Iris pigment epithelial cell (primary cell): ENCODE measurements at places on chromosomes 1 and 21.
A peak's percentile ranks its signal among the peaks of the same experiment; 100 is the strongest.

DNA sequence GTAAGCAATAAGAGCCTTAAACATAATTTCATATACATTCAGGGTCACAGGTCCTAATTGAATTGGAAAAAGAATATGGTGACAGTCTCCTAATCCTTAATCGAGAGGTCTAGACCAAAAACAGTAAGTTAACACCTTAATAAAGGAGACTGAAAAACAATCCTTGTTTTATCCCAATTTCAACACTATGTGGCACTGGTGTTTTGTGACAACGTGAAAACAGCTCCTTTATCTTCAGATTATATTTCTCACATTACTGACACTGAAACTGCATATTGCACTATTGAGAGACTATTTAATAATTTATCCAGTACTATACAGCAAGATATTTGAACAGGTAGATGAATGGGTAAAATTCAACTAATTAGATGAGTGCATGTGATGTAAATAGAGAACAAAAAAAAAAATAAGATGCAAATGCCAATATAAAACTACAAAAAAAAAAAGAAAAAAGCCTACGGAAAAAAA, 34.1 kb downstream of the TP53BP2 start:
- peak; percentile 49 for DNase-seq

GRCh38 chr1:154760469-154760933, 109.6 kb downstream of the KCNN3 start:
- DNase-seq = no peak

- peak; percentile 70 for DNase-seq
These were observed 46.4 kb upstream of the TSPAN2 start for GRCh38 chr1:115135681-115136080.

GRCh38 chr1:206793620-206794019, 21.3 kb upstream of the IL10 start:
- no peak for DNase-seq

GRCh38 chr1:89632657-89633247, at the start of gene LRRC8C:
Gene LRRC8C, plus strand, starts transcription at chr1:89633120. Its CDS starts 53,354 bp downstream, at chr1:89686474.
- DNase-seq = peak; percentile 76

- DNase-seq = no peak
These were observed 58.0 kb downstream of the MEGF6 start for GRCh38 chr1:3553166-3553939.

DNA sequence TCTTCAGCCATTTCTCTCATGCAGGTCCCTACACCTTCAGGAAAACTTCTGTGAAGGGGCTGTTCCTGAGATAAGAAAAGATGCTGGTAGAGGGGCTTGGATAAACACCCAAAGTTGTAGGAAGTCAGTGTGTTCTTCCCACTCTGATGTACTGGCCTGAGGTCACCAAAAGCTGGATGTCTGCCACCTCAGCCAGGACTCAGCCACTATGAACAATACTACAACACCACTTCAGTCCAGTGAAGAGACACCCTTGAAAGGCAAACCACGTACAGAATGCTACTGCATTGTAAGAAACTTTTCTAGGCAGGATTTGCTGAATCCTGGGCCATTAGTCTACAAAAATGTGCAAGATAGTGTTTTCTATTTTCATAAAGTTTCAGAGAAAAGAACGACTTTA, 2.4 kb downstream of the PTPN14 start:
- peak; percentile 50 for DNase-seq

DNA sequence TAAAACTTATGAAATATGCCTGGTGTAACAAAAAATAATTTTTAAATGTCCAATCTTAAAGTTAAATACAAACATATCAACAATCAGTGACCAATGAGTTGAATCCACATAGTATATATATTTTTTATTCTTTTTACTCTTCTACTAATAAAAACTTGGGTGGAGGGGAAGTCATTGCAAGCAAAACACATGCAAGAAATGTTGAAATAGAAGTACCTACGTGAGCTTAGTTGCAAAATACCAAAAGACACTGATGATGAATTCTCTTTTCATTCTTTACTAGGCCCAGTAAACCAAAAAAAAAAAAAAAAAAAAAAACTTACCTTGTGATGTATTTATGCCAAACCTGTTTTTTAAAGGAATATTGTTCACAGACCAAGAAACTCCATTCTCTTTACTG, 26.4 kb upstream of the PLA2G4A start:
- DNase-seq = no peak

GRCh38 chr1:67184838-67185421, 18.7 kb downstream of the IL23R start:
- DNase-seq = no peak

DNA sequence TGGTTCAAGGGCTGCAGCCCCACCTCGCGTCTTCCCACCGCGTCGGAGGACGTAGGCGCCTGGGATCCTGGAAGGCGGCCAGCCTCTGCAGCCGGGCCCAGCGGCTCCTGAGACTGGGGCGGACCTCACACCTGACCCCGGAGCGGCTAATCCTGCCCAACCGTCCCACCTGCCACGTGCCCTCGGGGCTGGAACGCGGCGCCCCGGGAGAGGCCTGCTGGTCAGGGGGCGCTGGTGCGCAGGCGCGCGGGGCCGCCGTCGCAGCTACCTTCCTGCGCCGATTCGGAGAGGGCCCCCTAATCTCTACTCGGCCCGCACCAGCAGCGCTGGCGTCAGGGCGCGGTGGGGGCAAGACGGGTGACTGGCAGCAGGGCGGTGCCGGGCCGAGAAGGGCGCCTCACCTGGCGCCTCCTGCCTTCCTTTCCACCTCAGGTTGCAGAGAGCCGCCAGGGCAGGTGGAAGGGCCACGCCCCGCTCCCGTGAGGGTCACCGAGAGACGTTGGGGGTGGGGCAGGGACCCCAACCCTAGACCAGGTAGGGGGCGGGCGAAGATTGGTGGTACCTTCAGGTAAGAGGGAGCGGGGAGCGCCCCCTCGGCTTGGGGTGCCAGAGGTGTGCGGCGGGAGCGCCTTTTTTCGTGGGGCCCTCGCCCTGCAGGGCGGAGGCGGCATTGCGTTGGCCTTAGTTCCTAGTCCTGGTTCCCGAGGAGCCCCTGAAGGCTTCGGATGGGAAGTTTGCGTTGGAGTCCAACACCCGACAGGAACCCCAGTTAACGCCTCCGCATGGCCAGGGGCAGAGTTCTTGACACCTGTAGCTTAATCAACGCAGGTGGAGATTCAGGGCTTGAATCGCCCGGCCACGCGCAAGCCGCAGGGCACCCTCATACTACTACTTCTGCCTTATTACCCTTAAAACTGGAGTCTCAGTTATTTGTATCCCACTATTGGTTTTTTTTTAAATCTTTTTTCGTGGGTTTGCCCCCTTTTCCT, at the start of gene TDRD5:
TSS of gene TDRD5 (plus strand) at position 241 of the 989 bp plus-strand sequence. CDS start 784 bp downstream, outside the sequence.
- no peak for DNase-seq

- DNase-seq = no peak
These were observed 20.4 kb downstream of the FGGY start for GRCh38 chr1:59317343-59317742.

GRCh38 chr1:163875927-163876320, 554.2 kb downstream of the NUF2 start:
- peak; percentile 88 for DNase-seq

GRCh38 chr1:226378071-226378470, 29.8 kb downstream of the PARP1 start:
- peak; percentile 45 for DNase-seq

DNA sequence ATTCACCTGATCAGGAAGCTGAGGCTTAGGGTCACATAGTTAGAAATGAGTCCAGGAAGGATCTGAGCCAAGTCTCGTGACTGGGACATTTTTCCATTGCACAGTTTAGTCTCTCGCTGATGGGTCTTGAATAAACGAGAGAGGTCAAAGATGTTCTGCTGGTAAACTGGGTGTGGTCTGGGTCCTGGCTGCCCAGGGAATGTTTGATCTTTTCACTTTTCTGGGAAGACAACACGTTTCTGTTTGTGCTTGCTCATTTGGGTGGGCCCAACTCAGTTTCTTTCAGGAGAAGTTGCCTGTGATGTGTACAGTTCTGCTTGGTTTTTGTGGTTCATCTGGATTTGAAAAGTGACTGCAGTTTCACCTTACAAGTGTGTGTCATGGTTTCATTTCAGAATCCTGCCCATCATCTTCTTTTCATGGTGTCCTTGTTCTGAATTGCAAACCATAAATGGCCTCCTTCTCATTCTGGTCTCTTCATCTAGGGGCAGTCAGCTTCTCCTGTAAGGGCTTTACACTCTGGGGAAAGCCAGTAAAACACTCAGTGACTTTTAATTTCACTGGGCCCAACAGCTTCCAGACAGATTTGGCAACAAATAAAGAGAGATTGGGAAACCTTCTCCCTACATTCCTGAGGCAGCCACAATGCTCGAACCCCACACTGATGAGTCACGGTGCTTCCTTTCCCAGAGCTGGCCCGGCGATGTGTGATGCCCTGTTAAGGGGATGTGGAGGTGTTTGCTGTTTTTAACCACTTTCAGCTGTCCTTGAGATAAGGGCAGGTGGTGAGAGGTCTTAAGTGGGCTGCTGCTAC, 7.2 kb upstream of the TACSTD2 start:
- peak; percentile 96 for DNase-seq

- peak; percentile 36 for DNase-seq
These were observed 23.5 kb downstream of the GLIS1 start for GRCh38 chr1:53715478-53715877.

DNA sequence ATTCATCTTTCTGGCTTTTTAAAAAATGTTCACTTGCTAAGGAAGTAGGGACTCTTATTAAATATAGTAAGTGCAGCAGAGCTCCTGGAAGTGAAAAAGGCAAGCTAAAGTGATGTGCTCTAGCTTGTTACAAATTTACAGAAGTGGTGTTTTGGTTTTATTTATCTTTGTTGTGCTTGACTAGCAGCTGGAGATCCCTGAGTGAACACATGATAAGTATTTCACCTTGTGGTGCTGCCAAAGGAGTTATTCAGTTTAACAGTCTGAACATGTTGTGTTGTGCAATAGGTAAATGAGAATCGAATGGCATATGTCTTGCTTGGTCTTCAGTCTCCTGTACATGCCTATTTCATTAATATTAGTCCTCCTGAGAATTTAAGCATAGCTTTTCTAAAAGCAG, 315.7 kb downstream of the TPR start:
- DNase-seq = peak; percentile 78

DNA sequence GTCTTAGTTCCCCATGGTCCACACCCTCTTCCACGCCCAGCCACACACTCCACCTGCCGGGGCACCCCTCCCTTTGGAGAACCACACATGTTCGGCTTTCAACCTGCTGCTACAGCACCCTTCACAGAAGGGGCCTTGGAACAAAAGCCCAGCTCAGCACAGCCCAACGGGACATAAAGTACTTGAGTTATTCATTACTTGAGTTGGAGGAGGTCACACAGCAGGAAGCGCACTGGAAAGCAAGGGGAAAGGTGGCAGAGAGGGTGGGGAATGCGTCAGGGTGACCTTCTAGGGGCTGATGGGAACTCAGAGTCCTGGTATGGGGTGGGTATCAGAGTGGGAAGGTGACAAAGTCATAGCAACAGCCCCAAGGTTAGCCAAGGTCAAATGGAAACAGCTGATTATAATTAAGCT, 3.0 kb upstream of the ATP1B1 start:
- DNase-seq = no peak

DNA sequence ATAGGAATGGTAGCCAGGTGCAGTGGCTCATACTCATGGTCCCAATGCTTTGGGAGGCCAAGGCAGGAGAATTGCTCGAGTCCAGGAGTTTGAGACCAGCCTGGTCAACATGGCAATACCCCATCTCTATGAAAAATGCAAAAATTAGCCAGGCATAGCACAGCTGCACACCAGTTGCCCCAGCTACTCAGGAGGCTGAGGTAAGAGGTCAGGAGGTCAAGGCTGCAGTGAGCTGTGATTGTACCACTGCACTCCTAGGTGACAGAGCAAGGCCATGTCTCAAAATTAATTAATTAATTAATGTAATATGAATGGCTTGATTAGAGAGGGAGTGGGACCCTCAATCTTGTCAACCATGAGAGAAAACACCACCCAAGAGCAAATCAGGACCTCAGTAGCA, 198.7 kb upstream of the DUSP10 start:
- no peak for DNase-seq

DNA sequence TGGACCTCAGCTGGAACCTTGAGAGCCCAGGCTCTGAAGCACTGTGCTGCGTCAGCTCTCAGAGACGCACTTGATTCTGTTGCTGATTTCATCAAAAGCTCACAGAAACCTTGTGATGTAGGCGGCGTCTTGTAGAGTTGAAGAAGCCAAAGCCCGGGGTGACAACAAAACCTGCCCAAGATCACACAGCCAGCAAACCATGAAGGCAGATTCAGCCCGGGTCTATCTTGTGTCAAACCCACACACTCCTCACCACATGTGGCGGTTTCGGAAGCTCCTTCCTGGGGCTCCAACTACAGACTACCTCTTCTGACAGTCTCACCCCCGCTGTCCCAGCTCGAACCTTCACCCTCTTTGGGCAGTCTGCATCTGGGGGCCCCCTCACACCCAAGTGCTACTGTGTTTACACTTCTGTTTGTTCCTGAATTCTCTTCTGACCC, 50.4 kb downstream of the TENT5C start:
- no peak for DNase-seq

DNA sequence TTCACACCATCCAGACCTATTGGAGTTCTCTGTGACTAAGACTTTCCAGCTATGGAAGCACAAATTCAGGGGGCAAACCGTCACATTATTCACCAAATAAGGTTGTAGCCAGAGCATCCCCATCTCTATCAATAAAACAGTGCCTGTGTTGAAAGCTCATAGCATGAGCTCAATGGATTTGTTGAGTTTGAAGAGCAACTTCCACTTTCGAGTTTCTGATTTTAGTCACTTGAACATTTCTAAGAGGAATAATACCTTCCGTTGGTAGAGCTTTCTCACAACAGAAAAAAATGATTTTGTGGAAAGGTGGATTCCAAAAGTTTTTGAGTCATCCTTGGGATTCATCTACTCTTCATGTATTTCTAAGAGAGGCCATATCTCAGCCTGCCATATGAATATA, 13.0 kb upstream of the ELAVL4 start:
- DNase-seq = no peak

DNA sequence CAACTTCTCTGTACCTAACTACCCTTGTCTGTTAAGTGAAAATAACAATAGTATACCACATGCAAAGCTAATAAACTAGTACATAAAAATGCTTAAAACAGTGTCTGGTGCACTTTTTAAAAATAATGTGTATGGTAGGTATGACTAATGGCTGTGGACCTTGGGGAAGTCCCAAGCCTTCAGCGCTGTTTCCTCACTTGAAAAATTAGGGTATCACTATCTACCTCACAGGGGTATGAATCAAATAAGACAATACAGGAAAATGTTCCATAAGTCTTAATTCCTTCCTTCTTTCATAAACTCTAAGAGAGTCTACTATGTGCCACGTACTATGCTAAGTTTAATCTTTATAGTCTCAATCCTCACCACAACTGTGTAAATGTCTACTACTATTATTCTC, 32.0 kb downstream of the EGLN1 start:
- DNase-seq = peak; percentile 75

- DNase-seq = peak; percentile 19
These were observed 5.8 kb downstream of the TTC13 start for GRCh38 chr1:230972855-230973271.

- no peak for DNase-seq
These were observed 90.6 kb upstream of the SPAG17 start for GRCh38 chr1:118275472-118276115.

- DNase-seq = no peak
These were observed 1.3 kb upstream of the LDLRAP1 start for GRCh38 chr1:25541889-25542658.

GRCh38 chr1:241177660-241178059, 179.3 kb downstream of the RGS7 start:
- no peak for DNase-seq
